Ascending aorta (tissue), 2 donors: ENCODE measurements at places on chromosomes 3 and 15. TPM values are rescaled to one million over a fixed set of nuclear protein-coding genes. Genes with fewer than 3 reads are reported as not detected.

The CAMK2N2 gene
- total RNA-seq = not detected

The DNAH12 gene
- not detected for total RNA-seq

The PLCH1 gene
- total RNA-seq = not detected

The ADAMTS7 gene
- 33.3 TPM for total RNA-seq

The PAQR5 gene
- 1.1 TPM for total RNA-seq

The GLT8D1 gene
- total RNA-seq = 38.3 TPM

The OR5K2 gene
- total RNA-seq = not detected

The ACSBG1 gene
- total RNA-seq = not detected

The FBLN2 gene
- 323 TPM for total RNA-seq

The FAM43A gene
- total RNA-seq = 53.9 TPM

The CHRNA3 gene
- not detected for total RNA-seq

The BUB1B gene
- not detected for total RNA-seq

The ZNF80 gene
- 23.7 TPM for total RNA-seq

The CCR1 gene
- total RNA-seq = 10.2 TPM

The SEMA6D gene
- total RNA-seq = 4.0 TPM

The ROPN1 gene
- total RNA-seq = not detected

The CCDC13 gene
- total RNA-seq = 2.1 TPM

The RAD51 gene
- not detected for total RNA-seq

The EPHB3 gene
- total RNA-seq = 1.2 TPM

The EEFSEC gene
- total RNA-seq = 16.2 TPM

The PLA2G4D gene
- not detected for total RNA-seq

The ZPLD1 gene
- total RNA-seq = not detected

The RPP25 gene
- total RNA-seq = 28.4 TPM

The ATG3 gene
- 73.3 TPM for total RNA-seq

The SLC28A1 gene
- total RNA-seq = not detected

The TNIK gene
- 0.75 TPM for total RNA-seq
